D721Med (cell line): ENCODE measurements at places on chromosomes 12 and 14.

DNA sequence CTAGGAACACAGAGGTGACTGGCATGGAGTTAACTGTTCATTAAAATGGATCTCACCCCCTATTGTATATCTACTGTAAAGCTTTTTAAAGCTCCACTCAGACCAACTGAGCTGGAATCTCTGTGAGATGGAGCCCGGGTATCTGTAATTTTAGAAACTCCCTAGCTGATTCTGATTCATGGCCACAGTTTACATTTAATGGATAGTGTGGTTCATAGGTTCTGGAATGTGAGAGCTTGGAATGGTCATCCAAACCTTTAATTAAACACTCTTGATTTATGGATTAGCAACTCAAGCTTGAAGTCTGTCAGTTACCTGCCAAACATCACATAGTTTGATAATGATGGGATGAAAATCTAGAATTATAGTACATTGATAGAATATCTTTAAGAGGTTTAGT, 183.8 kb downstream of the SLC25A21 start:
- no peak for DNase-seq

DNA sequence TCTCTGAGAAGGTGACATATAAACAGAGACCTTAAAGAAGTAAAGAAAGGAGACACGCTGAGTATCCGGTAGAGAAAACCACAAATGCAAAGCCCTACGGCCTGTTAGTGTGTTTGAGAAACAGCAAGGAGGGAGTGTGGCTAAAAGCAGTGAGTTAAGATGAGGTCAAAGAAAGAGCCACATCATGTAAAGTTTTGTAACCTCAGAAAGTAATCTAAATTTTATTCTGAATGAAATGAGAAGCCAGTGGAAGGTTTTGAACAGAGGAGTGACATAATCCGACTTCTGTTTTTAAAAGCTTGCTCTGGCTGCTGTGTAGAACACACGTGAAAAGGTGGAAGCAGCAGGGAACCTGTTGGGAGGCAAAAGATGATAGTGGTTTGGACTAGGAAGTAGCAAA, 32.6 kb downstream of the PPP2R5E start:
- DNase-seq: no peak

DNA sequence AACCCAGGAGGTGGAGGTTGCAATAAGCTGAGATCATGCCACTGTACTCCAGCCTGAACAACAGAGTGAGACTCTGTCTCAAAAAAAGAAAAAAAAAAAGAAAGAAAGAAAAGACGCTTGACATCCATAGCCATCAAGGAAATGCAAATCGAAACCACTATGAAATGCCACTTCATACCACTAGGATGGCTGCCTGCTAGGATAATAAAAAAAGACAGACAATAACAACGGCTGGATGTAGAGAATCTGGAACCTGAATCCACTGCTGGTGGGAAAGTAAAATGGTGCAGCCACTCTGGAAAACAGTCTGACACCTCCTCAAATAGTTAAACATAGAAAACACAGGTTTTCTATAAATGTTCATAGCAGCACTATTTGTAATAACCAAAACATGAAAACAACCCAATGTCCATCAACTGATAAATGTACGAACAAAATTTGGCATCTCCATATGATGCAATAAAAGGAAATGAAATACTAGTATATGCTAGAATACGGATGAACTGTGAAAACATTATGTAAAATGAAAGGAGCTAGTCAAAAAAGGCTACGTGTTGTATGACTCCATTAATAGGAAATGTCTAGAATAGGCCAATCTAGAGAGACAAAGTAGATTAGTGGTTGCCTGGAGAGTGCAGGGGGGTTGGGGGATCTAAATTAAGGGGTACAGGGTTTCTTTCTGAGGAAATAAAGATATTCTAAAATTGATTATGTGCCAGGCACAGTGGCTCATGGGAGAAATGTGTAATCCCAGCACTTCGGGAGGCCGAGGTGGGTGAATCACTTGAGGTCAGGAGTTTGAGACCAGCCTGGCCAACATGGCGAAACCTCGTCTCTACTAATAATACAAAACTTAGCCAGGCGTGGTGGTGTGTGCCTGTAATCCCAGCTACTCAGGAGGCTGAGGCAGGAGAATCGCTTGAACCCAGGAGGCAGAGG, 9.7 kb downstream of the WSB2 start:
- no peak for DNase-seq

- no peak for DNase-seq
Observed at GRCh38 chr12:20716037-20716436, 20.9 kb downstream of the SLCO1C1 start.

GRCh38 chr14:35949920-35950513, 123.9 kb downstream of the BRMS1L start:
- no peak for DNase-seq

DNA sequence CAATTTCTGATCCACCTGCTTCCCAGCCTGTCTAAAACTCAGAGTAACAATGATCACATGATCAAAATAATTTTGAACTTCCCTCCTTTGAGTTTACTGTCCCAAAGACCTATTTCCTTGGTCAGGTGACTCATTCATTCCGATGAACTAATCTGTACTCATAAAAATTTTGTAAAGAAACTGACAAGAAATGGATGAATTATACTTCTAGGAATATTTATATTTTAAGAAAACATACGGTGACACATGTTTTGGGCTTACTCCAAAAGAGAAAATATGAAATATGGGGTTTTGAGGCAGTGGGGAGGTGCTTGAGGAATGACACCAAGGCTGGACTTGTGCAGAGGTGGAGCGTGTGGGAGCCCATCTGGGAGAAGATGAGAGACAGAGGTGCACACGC, 42.0 kb downstream of the GUCY2C start:
- DNase-seq: no peak

- DNase-seq: no peak
Observed at GRCh38 chr12:91637789-91638624, 455.4 kb upstream of the DCN start.

GRCh38 chr12:68867606-68868005, 59.6 kb downstream of the MDM2 start:
- DNase-seq: no peak

DNA sequence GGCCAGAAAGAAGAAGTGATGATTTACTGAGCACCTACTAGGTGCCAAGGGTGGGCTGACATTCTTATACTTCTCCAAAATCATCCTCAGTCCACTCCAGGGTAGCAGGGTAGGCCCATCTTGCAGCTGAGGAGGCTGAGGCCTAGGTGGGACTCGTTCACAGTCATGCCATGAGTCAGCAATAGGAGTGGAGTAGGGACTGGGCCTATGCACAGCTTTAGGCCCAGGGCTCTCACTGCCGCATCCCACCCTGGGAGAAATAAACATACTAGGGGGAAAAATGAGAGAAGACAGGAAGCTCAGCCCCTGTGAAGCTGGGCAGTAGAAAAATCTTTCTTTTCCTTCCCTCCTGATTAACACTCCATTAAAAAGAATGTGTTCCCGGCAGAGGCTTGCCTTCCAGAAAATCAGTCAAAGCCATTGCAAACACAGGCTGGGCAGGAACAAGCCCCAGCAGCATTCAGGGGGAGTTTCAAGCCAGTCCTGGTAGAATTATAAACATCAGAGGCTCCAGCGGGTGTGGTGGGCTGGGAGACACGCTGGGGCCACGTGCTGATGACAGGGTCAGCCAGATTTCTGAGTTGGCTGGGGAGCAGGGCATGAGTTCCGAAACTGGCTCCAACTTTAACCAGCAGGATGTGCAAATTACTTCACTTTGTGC, 1.8 kb downstream of the HSPB8 start:
- no peak for DNase-seq

DNA sequence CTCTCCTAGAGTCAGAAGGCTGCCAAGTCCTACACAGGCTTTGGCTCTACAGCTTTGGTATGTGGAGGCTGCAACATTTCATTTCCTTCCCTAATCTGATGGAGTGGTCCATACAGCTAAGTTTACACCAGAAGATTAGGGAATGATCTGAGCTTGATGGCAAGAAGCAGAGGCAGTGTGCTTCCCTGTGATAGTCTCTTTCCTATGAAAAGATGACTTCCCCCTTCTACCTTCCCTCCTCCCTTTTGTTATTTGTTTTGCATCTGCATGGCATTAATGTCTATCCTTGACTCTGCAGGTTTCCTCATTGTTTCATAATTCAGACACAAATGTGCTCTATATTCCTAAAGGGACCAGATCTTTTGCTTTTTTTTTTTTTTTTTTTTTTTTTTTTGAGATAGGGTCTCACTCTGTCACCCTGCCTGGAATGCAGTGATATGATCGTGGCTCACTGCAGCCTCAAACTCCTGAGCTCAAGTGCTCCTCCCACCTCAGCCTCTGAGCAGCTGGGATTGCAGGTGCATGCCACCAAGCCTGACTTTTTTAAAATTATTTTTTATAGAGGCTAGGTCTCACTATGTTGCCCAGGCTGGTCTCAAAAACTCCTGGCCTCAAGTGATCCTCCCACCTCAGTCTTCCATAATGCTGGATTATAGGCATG, 76.3 kb downstream of the GRIP1 start:
- no peak for DNase-seq

- DNase-seq: no peak
Observed at GRCh38 chr12:53725824-53726223, 1.4 kb downstream of the CALCOCO1 start.

DNA sequence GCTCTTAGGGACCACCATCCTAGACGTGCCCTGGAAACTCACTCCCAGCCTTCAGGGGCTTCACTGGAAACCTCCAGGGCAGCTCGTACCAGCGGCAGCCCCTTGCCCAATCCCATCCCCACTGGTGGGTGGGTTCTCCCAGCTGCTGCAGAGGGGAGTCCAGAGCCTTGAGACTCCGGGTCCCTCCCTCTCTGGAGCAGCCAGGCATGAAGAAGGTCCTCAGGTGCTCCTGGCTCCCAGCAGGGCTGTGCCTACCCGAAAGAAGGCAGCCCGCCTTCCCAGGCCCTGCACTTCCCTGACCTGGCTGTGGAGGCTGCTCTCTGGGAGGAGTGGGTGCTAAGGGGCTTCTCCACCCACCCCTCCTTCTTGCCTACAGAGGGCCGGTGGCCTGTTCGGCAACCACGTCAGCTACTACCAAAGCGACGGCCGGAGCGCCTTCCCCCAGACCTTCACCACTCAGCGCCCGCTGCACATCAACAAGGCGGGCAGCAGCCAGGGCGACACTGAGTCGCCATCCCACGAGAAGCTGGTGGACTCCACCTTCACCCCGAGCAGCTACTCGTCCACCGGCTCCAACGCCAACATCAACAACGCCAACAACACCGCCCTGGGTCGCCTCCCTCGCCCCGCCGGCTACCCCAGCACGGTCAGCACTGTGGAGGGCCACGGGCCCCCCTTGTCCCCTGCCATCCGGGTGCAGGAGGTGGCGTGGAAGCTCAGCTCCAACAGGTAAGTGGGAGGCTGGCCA, 115.5 kb upstream of the FKBP4 start:
- no peak for DNase-seq

DNA sequence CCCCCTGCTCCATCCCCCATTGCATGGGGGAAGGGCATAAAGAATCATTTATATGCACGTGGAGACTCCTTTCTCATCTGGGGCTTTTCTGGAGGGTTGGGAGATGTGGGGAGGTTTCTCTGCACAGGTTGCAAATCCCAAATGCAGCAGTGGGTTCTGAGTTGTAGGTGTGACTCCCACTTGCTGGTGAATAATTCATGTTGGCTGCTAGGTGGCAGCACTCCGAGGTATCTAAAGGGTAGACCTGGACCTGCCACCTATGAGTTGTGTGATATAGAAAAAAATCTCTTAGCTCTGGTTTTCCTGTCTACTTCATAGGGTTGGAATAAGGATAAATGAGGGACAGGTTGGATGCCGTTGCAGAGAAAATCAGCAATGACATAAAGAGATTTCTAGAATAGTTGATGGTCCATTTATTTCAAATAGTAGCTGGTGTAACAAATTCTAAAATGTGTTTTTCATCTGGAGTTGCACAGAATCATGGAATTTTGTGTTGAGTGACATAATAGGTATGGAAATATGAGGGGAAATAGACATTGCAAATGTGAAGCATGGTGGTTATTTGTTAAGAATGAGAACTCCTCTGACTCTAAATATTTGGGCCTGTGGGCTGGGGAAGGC, 4.6 kb downstream of the MARCHF9 start:
- DNase-seq: no peak

DNA sequence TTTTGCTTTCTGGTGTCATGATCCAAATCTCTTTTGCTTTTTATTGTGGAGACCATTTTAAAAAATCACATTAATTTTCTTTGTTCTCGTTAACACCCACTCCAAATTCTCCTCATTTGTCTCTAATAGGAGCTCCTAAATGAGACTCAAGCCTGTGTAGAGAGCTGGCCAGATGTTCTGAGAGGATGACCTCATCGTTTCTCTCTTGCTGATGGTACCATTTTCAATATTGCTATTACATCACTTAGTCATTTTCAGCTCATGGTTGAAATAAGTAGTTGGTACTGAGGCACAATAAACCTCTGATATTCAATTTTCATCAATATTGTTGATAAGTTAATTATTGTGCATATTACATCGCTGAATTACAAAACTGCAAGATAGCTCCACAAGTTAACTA, 31.5 kb downstream of the SPTB start:
- DNase-seq: no peak

- no peak for DNase-seq
Observed at GRCh38 chr14:90612801-90613200, 203.4 kb downstream of the TTC7B start.

- no peak for DNase-seq
Observed at GRCh38 chr12:124875803-124876132, 12.1 kb upstream of the SCARB1 start.

DNA sequence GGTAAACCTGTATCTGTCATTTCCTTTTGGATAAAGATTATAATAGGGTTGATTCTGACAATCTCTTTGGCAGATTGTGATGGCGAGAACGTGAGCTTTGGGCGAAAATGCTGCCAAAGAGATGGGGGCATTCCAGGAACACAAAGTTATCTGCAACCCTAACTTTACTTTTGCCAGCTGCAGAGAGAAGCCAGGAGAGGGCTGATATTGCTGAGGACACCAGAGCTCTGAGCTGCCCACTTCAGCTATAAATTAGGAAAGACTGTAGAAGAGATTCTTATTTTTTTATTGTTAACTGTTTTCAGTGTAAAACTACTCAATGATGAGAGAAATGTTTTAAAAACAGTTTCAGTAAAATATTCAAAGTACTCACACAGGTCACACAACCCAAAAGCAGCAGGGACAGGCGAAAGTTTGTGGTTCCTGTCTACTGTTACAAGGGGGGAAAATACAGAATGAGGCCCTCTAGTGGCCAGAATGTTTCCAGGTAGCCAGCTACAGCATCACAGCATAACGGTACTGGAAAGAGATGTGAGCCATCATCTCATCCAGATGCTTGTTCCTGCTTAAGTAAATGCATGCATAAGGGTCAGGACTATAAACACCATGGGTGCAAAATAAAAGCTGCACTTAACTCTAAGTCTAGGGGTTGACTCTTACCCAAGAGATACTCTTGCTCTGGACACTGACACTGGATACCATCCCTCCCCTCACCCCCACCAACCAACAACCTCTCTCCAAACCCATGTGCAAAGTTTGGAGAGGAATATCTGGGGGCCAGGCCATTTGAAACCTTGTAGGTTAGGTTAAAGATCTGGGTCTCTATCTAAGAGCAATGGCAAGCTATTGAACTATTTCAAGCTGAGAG, 498.4 kb downstream of the RMST start:
- DNase-seq: no peak

GRCh38 chr12:107402041-107403022, 283.3 kb upstream of the PWP1 start:
- no peak for DNase-seq
